ENCODE measurements at places on chromosomes 1 and 21.

GRCh38 chr1:220841293-220841692, 38.0 kb upstream of the HLX start:
- no peak for DNase-seq

GRCh38 chr1:28199328-28200233, 23.1 kb upstream of the PTAFR start:
- DNase-seq = peak; percentile 9

GRCh38 chr1:74396933-74397332, 115.5 kb downstream of the LRRC53 start:
- DNase-seq = no peak

GRCh38 chr1:111987502-111987901, 2.0 kb downstream of the KCND3 start:
- no peak for DNase-seq

- DNase-seq = no peak
These were observed 24.6 kb downstream of the PLEKHA6 start for GRCh38 chr1:204335085-204335484.

GRCh38 chr1:178101654-178102053, 7.8 kb downstream of the RASAL2 start:
- DNase-seq = no peak

DNA sequence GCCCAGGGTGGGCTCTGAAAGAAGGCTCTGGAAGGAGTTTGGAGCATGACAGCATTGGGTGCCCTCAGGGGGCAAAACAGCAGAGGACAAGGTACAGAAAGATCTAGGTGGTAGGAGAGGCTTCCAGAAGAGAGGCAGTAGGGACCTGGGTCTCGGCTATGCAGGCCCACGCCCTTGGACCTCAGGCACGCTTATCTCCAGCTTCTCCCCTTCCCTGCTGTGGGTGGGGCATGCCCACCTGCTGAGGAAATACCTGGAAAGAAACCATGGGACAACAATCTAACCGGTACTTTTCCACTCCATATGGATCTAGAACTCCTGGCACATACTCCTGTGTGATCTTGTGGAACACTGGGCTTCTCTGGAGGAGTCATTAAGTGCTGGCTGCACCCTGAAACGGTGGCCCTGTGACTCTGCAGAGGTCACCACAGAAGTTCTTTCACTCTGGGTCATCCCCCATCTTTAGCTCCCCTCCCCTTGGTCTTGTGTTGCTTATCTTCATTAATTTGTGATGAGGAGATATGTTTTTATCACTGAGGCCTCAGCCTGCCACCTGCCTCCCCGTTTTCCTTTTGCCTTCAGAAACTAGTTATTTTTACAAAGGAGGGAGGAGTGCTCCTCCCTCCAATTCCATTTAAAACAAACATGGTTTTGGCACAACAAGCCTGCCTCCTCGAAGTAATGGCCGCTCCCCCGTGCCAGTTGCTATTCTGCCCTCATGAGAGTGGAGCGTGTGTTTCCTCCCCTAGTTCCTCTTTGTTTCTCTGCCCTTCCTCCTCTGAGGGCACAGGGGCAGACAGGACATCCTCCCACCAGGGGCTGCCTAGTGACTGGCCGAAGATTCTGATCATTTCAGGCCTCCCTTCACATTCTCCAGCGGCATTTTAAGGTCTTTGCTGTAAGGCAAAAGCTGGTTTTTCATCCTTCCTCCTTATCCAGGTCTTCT, 78.0 kb upstream of the ATP5PO start:
- DNase-seq = no peak

GRCh38 chr1:236099355-236099974, 34.6 kb upstream of the NID1 start:
- DNase-seq = no peak

GRCh38 chr21:45209685-45210284, 77.9 kb downstream of the POFUT2 start:
- DNase-seq = no peak

GRCh38 chr1:156860113-156860627, 495 bp upstream of the NTRK1 start:
- peak; percentile 36 for DNase-seq

GRCh38 chr1:11153184-11153583, 36.0 kb upstream of the ANGPTL7 start:
- no peak for DNase-seq

DNA sequence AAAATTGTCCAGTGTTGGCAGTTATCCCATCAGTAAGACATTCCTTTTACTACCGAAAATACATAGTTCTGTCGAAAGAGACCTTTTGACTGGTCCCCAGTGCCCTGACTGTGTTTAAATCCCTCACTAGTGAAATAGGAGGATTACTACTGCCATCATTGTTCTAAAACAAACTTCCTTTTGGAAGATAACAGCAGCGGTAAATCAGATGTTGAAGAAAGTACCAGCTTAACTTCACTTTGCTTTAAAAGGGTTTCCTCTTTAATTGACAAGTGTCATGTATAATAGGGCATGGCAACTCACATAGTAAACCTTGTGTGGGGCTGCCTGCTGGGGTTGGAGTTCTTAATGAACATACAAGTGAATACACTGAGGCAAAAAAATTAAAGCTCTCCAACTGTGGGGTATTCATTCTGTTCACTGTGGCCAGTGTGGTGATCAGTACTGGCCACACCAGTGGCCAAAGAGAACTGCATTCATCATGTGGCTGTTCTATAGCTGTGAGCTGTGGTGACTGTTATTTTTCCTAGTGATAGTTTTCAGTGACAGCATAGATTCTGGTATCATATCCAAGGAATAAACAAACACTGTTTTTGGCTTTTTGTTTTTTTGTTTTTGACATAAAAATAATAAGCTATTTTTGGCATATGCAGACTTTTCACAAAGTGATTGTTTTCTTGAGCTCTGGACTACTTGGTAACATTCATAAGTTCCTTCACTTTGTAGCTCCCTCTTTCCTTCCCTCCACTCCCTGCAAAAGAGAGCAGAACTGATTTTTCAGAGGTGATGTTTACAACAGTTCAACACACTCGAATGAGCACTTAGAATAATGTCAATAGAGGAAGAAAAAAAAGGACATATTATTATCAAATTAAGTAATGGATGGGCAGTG, 74.5 kb downstream of the NFIA start:
- no peak for DNase-seq

DNA sequence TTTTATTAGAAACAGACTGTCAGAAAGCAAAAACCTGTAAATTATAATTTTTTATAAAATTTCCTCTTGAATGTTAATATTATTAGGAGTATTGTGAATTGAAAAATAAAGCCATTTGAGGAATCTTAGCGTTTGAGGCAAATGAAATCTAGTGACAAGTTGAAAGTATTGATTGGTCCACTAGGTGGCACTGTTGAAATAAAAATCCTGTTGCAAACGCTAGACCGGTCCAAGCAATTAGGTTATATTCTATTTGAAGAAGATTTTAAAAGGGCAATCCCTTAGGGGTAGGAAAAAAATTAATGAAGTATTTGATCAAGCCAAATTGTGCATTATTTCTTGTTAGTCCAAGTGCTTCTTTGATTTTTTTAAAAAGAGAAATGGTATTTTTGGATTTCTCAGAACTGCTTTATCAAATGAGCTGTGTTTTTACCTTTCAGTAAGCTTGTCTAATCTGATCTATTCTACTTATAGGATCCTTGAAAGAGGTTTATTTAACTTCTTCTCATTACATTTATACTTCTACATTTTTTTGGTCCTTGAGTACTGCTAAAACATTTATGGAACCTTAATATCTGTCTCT, 57.7 kb downstream of the ATG4C start:
- no peak for DNase-seq

DNA sequence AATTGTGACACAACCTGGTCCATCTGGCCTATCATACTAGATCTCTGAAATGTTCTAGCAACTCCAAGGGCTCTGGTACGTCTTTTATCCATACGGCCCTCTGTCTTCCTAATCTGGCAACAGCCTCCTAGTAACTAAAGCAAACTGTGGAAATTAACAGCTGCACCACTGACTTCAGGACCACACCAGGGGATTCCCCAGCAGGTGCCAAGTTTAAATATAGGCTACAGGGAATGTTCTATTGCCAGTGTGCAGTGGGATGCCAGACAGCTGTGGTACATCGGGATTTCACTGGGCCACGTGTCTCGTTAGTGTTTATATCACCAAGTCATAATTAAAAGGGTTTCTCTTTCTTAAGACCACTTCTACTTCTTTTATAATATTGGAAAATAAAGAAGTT, 94.3 kb downstream of the RGS2 start:
- no peak for DNase-seq

GRCh38 chr1:206631085-206631509, 4.2 kb upstream of the DYRK3 start:
- no peak for DNase-seq

DNA sequence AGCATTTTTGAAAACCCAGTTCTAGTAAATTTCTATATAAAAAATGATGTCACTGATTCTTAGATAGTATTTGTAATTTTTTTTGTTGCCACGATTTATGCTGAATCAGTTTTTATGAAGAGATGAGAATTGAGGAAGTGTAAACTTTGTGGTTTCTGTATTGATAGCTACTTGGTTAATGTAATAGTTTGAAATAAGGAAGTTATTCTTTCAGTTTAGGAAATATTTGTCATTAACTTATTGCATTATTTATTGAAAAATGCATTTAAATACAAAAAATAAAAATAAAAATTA, 97.8 kb downstream of the ZFYVE9 start:
- DNase-seq = no peak

DNA sequence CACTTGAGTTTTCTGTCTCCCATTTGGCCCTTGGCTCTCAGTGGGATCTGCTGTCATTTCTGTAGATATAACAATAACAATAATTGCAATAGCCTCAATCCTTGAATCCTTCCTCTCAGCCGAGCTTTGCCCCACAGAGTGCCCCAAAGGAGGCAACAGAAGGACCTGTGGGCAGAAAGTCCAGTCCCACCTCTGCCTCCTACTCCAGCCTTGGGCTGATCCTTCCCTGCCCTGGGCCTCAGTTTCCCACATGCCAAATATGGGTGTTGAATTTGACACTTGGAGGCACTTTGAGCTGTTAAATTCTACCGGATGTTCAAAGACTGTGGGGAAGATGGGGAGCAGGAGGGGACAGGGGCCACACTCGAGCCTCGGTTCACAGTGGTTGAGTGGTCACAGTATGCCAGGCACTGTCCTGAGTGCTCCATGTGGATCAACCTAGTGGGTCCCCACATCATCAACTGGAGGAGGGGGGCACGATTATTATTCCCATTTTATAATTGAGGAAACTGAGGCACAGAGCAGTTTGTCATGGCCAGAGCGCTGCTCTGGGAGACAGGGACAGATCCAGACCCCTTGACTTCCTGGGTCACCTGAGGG, 307.1 kb downstream of the MATN1 start:
- no peak for DNase-seq

DNA sequence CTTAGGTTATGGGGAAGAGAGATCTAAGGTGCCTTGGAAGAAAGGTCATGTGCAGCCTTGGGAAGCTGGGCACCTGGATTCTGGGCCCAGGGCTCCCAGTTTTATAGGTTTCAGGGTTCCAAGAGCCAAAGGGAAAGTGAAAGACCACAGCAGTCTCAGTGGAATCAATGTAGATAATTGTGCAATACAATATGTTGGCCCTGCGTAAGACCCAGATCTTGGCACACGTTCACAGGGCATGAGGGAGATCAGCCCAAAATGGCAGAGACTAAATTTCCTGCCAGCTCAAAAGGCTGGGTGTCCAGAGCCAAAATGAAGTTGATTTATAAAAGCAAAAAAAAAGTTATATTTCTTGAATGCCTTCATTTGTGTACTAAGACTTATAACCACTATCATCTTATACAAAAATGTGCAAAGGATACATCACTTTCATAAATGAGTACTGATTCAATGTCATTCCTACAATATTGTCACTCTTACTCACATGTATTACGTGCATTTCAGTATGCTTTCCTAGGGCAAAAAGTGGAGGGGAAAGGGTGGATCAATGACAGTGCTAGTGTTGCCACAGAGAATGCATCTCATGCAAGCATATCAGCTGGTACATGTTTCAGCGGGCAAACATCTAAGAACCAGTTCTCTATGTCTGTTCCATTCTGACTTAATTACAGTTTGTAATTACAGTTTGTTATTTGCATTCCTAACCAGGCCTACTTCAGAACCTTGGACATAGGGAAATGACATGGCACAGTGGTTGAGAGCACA, 22.5 kb upstream of the NPL start:
- DNase-seq = no peak

DNA sequence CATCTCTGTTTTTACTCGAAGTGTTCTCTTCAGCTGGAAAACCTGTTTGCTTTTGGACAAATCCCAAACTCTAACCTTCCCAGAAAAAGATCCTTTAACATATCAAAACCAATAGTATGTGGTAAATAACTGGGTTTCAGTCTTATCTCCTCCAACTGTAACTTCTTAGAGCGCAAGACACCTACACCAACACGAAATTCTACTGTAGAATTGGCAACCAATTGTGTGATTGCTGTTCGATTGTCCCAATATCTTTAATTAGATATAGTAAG, 5.8 kb upstream of the MPZL1 start:
- DNase-seq = no peak

DNA sequence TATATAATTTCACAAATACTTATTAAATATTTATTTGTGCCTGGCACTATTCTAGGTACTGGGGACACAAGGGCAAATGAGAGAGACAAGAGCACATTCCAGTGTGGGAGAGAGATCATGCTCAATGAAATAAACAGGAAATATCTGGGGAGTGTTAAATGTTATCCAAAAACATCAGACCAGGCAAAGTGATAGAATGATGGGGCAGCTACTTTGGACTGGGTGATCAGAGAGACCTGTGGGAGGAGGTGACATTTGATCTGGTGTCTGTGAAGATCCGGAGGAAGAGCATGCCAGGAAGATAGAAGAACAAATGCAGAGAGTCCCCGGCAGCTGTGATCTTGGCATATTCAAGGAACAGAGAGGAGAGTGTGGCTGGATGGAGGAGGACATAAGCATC, 27.5 kb upstream of the GNG12 start:
- no peak for DNase-seq

DNA sequence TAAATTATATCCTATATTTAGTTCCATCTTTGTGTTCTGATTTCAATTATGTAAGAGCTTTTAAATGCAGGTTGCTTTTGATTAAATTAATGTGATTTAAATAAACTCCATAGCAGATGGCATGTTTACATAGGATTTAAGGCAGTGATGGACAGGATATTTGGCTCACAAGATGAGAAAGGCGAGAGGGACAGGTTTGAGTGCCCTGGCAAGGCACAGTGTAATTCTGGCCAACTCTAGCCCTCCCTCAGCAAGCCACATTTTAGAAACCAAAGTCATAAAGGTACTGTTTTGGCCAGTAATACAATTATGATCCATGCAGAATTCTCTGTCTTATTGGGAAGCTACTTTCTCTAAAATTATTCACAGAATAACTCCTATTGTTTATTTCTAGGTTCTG, 50.6 kb upstream of the C1orf146 start:
- no peak for DNase-seq

Measured in stimulated activated CD8-positive, alpha-beta memory T cell treated with anti-CD3 and anti-CD28 coated beads, Interleukin-2, amount 100 ng/mL, for 1 hour (primary cell).